ENCODE measurements at places on chromosomes 2 and 18.

DNA sequence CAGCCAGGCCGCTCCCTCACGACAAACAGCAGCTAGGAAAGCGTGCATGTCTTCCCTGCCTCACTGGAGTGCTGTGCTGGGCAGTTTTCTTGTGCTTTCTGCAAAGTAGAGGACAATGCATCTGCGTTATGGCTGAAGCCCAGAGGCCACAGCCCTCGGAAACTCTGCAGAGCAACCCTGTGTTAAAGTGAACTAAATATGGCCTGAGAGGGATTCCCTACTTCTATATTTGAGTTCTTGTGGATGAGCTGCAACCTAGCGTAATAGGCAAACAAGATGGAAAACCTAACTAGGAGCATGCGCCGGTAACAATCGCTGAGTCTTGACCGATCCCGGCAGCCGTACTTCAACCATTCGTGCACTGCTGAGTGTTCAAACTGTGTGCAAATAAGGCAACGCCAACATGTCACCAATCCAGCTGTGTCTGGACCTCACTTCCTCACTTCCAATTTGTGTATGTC lies 471.9 kb upstream of the HS6ST1 start:
- DNase-seq = no peak

DNA sequence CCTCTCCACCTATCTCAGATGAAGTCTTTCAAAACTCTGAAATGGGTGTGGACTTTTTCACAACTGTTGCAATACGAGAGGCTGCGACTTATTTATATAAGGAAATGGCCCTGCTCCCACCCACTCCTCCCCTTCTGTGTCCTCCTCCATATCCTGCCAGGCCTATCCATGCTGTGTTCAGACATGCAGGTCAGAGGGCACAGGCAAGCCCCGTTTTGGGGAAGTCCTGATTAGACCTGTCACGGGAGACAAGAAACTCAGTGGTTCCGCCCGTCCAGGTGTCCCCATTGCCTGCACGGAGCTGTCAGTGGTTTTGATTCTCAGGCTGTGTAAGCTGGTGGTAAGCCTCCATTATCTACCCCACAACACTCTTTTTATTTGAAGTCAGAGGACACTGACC lies 99.6 kb upstream of the MGAT5 start:
- DNase-seq = no peak

GRCh38 chr2:218293715-218294429 lies 1.6 kb upstream of the TMBIM1 start:
- DNase-seq = no peak

DNA sequence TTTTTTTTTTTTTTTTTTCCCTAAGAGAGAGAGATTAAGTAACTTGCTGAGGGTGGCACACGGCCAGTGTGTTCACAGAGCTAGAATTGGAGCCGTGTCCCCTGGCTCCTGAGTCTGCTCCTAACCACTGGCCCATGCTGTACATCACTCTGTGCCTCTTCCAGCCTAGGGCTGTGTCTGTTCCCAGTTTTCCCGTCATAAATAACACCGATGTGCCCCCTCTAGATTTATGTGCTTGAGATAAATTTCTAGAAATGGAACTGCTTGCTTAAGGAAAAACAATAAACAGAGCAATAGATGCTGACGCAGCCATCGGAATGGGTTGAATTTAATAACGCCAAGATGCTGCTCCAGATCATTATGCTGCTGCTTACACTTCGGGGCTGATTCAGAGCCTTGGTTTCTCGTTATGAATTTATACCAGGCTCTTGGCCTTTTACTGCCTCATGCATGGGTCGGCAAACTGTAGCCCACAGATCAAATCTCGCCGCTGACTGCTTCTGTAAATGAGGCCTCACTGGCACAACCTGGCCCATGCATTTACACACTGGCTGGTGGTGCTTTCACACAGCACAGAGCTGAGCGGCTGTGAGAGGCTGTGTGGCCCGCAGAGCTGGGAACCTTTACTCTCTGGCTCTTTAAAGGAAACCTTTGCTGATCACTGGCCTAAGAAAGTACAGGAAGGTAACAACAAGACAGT lies 58.1 kb downstream of the NDUFA10 start:
- no peak for DNase-seq

GRCh38 chr2:235740821-235741220 lies 247.0 kb downstream of the AGAP1 start:
- no peak for DNase-seq

DNA sequence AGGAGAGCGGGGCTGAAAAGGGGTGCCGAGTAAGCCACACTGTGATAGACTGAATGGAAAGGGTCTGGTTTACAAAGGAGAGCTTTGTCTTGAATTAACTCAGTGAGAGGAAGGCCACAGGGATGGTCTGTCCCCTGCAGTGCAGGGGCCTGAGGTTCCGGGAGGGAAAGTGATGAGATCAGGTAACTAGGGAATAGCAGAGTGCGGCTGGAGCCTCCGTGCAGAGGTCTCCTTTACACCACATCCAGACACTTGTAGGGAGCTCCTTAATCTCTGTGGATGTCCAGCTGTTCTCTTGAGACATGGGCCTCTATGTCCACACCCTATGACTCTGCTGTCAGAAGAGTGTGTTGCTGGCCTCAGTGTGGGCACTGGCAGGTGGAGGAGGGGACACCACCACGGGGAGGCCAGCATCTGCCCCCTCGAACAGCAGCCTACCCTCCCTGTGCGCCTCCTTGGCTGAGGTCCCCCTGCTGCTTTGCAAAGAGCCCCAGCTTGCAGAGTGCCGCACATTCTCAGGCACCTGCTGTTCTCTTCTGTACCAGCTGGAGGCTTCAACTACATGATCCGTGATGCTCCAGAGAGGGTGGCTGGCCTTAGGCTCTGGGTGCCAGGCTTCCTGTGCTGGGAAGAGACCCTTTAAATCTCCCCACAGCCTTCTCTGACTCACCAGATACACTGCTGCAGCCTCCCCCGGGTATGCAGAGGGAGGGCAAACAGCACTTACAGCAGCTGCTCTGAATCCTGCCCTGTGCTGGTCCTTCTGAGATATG lies 25.9 kb downstream of the ENOSF1 start:
- DNase-seq = no peak

DNA sequence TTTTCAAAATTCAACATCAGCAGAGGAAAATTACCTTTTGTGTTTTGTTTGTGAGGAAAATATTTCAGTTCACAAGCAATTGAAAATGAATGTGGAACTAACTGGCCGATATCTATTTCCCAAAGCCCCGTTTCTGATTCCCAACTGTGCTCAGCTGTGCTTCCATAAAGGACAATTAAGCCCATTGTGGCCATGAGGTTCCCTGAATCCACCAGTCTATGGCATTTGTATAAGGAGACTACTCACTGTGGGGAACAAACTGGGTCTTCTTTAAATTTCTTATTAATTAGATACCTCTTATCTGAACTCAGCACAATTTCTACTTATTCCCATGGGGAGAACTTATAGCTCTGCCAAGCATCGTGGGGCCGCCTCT lies 31.4 kb upstream of the AGAP1 start:
- DNase-seq = no peak

DNA sequence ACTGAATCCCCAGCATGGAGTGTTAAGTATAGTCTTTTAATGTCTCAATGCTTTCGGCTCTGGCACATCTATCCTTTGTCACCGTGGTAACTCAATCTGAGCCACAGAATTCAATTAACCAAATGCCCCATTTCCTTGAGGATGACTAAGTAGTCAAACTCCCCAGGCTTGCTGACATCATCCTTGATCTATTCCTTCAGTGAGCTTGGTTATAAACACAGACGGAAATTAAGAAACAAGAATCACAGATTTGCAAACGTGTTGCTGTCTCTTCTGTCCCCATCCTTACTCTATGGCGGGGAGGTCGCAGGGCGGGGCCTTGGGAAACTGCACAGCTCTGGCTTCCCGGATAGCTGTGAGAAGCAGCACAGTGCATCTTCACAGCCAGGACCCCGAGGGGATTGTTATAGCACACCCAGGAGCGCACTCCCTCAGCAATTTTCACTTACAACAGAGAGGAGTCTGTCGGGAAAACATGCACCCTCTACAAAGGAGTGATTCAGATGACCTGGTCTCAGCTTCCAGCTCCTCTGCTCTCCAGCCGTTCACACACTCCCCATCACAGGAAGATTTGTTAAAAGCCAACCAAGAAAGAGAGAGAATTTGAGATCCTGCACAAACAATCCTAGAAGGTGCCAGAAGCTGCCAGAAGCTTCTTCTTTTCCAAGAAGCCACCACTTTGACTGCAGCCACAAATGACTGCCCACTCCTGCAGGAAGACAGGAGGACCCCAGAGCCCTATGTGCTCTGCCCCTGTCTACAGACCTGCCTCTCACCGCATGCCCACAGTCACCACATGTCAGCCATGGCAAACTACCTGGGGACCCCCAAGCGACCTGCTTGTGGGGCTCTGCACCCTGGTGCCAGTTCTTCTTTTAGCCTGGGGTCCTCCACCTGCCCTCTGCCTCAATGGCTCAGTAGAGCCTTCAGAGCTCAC lies 44.9 kb upstream of the YWHAQ start:
- no peak for DNase-seq

- no peak for DNase-seq
Measured at GRCh38 chr18:45059695-45060094, 379.0 kb downstream of the SETBP1 start.

- DNase-seq = no peak
Measured at GRCh38 chr18:55588870-55589595, 1.0 kb upstream of the TCF4 start.

DNA sequence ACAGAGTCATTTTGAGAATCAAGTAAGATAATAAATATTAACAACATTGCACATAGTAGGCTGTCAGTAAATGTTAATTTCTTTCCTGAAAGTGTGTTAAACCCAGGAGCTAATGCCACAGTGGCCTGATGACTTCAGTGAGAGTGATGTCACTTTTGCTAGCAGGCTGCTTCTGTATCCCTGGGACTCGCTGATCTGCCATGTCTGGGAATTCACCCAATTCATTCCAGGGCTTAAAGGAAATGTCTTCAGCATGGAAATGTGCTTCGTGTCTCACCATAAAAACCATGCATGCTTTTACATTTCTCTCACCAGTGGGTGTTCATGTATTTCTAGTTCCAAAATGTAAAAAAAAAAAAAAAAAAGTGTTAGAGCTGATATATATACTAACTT lies 56.8 kb upstream of the MAPRE3 start:
- no peak for DNase-seq

DNA sequence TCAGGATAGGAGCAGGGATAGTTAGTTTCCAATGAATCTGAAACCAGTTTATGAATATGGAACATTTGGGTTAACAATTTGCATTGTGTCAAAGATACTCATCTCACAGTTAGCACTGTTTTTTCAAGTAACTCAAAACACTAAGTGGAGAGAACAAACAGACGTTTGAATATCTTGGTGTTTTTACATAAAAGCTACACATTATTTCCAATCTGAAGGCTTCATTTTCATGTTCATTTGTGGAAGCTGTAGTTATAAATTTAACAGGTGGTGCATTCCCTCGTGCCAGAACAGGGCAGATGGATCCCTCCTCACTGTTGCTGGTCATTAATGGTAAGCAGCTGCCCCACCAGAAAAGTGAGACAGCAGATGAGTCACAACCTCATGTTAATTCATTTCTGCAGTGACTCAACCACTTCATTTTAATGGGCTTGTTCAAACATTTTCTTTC lies 286.9 kb downstream of the TMX3 start:
- DNase-seq = no peak

DNA sequence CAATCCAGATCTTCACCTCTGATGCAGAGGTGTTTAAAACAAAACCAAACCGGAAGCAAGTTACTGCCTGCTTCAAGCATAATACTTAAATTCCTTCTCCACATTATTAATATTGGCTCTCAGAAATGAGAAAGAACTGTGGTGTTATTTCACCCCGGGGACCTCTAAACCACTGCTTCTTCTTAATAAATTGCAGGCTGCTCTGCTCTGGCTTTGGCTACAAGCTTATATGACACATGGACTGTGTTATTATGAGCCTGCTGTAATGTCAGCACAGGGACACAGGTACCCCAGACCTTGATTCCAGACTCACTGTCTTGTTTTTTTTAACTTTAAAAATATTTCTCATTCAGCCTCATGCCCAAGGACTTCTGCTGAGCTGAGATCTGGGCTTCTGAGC lies 45.1 kb downstream of the ST6GAL2 start:
- DNase-seq = no peak

GRCh38 chr2:131105950-131106801 lies 1.0 kb downstream of the PLEKHB2 start:
- no peak for DNase-seq

Data from CD4-positive, alpha-beta T cell treated with Interleukin-17A for 4 hours (primary cell).